GM12878 (cell line): ENCODE measurements at places on chromosomes 5 and 9.

- no peak for DNase-seq
- peaks cover 2% of the 10 kb centered on the region for H3K27me3 ChIP-seq
- H3K4me1 ChIP-seq = no peaks in the 10 kb centered on the region
These were observed 151.8 kb upstream of the COL5A1 start for GRCh38 chr9:134489621-134490408.

GRCh38 chr9:38392235-38393127, at the start of gene ALDH1B1:
Gene ALDH1B1 (plus strand): TSS chr9:38392702. CDS start chr9:38395749, 3,047 bp downstream.
- H3K4me3 ChIP-seq = peak within 1 kb of the TSS; percentile 93
- no peaks in the 10 kb centered on the region for H3K27me3 ChIP-seq
- H3K4me1 ChIP-seq = peaks cover 3% of the 10 kb centered on the region; the same call in 1 of the 2 replicates
- H3K27ac ChIP-seq = peak within 1 kb of the TSS; percentile 77
- H3K36me3 ChIP-seq = peaks cover 4% of the 10 kb centered on the region
- DNase-seq = peak; percentile 38

- DNase-seq = no peak
- H3K27ac ChIP-seq = no peak overlapping the region
- H3K36me3 ChIP-seq = no peaks in the 10 kb centered on the region
- no peak overlapping the region for H3K4me3 ChIP-seq
- H3K4me1 ChIP-seq = no peaks in the 10 kb centered on the region
- H3K27me3 ChIP-seq = no peaks in the 10 kb centered on the region
These were observed 163.7 kb upstream of the KIF2A start for GRCh38 chr5:62142351-62142750.

DNA sequence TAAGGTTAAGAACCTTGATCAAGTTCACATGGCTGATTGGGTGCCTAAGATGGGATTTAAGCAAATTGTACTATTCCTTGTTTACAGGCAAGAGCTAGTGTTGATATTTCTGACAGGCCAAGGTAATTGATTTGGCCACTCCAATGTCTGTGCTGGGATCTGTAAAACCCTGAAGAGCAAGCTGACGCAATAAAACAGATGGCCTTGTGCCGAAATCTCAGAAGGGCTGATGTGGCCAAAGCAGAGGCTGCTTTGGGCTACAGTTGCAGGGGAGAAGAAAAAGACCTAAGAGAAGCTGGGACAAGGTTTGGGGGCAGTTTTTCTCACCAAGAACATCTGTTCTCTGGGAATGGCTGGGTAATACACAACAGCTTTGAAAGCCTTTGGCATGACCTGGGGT, 463.2 kb upstream of the ZNF608 start:
- H3K27ac ChIP-seq = no peak overlapping the region
- no peaks in the 10 kb centered on the region for H3K27me3 ChIP-seq
- no peak for DNase-seq
- no peaks in the 10 kb centered on the region for H3K36me3 ChIP-seq

- no peaks in the 10 kb centered on the region for H3K36me3 ChIP-seq
- H3K4me1 ChIP-seq = 0 out of 2 replicates have a peak, but pooled peaks cover 3% of the 10 kb centered on the region
- no peak overlapping the region for H3K4me3 ChIP-seq
- H3K27ac ChIP-seq = no peak overlapping the region
- no peak for DNase-seq
These were observed 11.5 kb upstream of the SEPTIN8 start for GRCh38 chr5:132788508-132788907.

GRCh38 chr9:133290751-133291302, 15.8 kb upstream of the ABO start:
- no peak overlapping the region for H3K4me3 ChIP-seq
- H3K27me3 ChIP-seq = no peaks in the 10 kb centered on the region
- H3K36me3 ChIP-seq = no peaks in the 10 kb centered on the region
- no peak overlapping the region for H3K27ac ChIP-seq
- no peaks in the 10 kb centered on the region for H3K4me1 ChIP-seq

DNA sequence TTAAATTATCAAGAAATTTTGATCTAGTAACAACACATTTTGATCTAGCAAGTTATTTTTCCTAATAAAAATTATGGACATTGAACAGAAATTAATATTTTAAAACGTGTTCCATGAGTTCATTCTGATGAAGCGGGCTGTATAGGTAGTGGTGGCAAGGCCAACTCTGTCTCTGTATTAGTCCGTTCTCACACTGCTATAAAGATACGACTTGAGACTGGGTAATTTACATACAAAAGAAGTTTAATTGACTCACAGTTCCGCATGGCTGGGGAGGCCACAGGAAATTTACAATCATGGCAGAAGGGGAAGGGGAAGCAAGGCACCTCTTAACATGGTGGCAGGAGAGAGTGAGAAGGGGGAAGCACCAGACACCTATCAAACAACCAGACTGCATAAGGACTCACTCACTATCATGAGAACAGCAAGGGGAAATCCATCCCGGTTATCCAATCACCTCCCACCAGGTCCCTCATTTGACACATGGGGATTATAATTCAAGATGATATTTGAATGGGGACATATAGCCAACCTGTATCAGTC, 61.2 kb downstream of the TMEM232 start:
- no peaks in the 10 kb centered on the region for H3K36me3 ChIP-seq
- no peaks in the 10 kb centered on the region for H3K27me3 ChIP-seq
- no peak overlapping the region for H3K27ac ChIP-seq
- H3K4me3 ChIP-seq = no peak overlapping the region
- H3K4me1 ChIP-seq = no peaks in the 10 kb centered on the region

- no peaks in the 10 kb centered on the region for H3K4me1 ChIP-seq
- no peaks in the 10 kb centered on the region for H3K36me3 ChIP-seq
- no peak overlapping the region for H3K27ac ChIP-seq
- H3K4me3 ChIP-seq = no peak overlapping the region
- no peaks in the 10 kb centered on the region for H3K27me3 ChIP-seq
These were observed 13.5 kb upstream of the MCCC2 start for GRCh38 chr5:71573591-71573990.

DNA sequence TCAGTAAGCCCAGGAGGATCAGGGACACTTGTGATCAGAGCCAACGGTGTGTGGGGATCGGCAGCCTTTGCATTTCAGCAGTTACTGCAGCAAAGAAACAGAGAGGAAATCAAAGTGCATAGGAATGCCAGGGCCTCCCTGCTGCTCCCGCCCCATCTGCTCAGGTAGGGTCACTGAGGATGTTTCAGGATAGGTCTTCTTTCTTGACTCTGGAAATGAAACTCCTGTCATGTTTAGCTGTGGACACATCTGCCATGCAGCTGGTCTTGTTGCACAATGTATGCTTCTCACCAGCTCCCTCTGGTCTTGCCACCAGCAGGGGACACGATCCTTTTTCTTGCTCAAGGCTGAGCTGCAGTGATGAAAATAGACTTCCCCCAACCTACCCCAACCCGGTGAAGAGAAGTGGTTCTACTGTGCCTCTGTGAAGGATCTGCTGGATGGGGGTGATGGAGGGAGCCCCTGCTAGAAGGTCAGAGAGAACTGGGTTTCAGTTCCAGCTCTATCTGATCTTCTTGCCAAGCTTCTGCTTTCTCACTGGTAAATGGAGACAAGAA, 185.2 kb upstream of the KLF4 start:
- H3K4me3 ChIP-seq = no peak overlapping the region
- no peaks in the 10 kb centered on the region for H3K4me1 ChIP-seq
- no peak overlapping the region for H3K27ac ChIP-seq
- DNase-seq = no peak
- no peaks in the 10 kb centered on the region for H3K27me3 ChIP-seq

GRCh38 chr5:128925973-128926372, 39.3 kb upstream of the SLC27A6 start:
- no peak for DNase-seq
- no peak overlapping the region for H3K27ac ChIP-seq
- no peaks in the 10 kb centered on the region for H3K27me3 ChIP-seq
- H3K4me1 ChIP-seq = no peaks in the 10 kb centered on the region

GRCh38 chr5:81495286-81495685, 101.4 kb upstream of the ACOT12 start:
- DNase-seq = no peak
- no peaks in the 10 kb centered on the region for H3K36me3 ChIP-seq
- no peak overlapping the region for H3K4me3 ChIP-seq
- no peak overlapping the region for H3K27ac ChIP-seq

GRCh38 chr9:5543875-5544702, 33.8 kb downstream of the PDCD1LG2 start:
- H3K4me1 ChIP-seq = no peaks in the 10 kb centered on the region; the same call in none of the 2 replicates
- no peak for DNase-seq
- no peak overlapping the region for H3K27ac ChIP-seq
- no peaks in the 10 kb centered on the region for H3K36me3 ChIP-seq
- no peak overlapping the region for H3K4me3 ChIP-seq
- H3K27me3 ChIP-seq = no peaks in the 10 kb centered on the region

DNA sequence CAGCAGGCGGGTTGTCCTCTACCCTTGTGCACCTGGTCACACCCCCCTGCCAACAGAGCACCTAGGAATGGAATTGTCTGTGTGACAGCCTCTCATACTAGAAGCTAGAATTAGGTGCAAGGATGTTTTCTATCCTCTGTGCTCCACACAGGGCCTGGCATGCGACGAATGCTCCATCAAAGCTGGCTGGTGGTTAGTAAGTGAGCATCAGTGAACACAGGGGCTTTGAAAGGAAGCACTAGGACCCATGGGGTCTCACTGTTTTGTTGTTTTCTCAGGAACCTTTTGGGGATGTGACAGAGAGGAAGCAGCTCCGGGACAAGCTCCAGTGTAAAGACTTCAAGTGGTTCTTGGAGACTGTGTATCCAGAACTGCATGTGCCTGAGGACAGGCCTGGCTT, 32.3 kb downstream of the GALNT12 start:
- no peaks in the 10 kb centered on the region for H3K27me3 ChIP-seq
- H3K4me1 ChIP-seq = no peaks in the 10 kb centered on the region
- DNase-seq = no peak
- no peak overlapping the region for H3K4me3 ChIP-seq

GRCh38 chr9:71403106-71403505, 281.7 kb upstream of the TRPM3 start:
- H3K27ac ChIP-seq = no peak overlapping the region
- no peak for DNase-seq
- H3K4me1 ChIP-seq = no peaks in the 10 kb centered on the region

DNA sequence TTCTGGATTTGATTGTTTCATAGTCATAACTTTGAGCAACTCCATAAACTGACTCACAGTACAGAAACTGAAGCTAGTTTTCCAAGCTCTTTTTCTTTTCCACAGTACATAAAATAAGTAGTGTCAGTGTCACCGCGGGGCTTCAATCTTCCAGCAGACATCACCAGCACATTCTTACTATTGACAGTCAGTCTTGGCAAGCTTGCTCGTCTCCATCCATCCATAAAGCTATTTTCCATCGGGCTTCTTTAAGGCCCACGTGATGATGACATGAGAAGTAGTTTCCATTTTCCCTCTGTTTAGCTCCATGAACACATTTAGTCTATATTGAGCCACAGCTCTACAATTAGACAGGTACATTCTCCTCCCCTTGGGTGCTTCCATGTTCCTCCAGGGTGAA, 443.4 kb downstream of the KDM4C start:
- no peaks in the 10 kb centered on the region for H3K36me3 ChIP-seq
- no peak overlapping the region for H3K27ac ChIP-seq
- no peak overlapping the region for H3K4me3 ChIP-seq
- H3K27me3 ChIP-seq = no peaks in the 10 kb centered on the region
